ENCODE measurements at places on chromosomes 1 and 21.

DNA sequence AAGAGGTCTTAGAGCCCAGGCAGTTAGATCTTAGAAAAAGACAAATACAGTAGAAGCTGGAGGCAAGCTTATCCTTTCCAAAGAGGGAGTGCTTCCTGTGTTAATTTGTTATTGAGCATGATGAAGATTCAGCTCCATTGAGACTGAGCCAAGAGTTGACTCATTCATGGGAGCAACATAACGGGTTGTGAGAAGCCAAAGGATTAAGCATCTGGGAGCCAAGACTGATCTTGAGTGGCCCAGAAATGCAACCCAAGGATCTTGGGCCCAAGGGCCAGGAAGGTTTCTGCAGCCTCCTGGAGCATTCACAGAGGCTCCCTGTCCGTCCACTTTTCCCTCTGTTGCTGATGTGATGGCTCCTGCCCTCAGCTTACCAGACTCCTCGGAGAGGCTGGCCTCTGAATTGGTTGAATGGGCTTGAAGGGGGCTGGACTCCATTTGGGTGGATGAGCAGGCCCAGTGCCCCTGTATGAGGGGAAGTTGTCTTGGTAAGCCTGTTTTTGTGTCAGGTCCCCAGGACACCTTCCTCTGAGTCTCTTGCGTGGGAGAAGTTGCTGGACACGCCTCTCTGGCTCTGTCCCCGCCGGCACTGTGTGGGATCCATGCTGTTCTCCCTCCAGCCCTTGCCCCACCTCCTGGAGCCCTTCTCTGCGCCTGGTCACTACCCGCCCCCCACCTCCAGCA, 42.4 kb downstream of the PDE9A start:
- DNase-seq = no peak

DNA sequence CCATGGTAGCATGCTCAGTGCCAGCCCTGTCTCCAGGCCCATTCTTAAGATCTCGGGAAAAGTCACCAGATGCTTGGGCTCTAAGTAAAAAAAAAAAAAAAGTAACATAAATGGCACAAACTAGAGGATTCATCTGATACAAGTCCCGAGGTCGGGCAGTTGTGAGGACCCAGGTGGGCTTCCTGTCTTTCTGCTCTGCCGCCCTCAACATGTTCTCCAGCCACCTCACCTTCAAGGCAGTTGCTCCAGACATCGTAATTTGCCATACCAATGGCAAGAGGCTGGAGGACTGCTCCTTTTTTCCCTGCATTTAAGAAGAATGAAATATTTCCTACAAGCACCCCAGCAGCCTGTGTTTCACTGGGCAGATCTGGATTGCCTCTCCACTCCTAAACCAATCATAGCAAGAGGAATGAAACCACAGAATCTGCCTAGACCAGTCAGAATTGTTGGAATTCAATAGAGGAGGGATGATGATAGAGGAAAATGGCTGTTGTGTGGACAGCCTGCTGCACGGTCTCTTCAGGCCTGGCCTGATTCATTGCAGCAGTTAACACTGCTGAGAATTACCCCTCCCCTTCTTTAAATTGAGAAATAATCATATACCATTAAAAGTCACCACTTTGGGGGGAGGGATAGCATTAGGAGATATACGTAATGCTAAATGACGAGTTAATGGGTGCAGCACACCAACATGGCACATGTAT, 5.4 kb downstream of the HMGN2 start:
- no peak for DNase-seq

DNA sequence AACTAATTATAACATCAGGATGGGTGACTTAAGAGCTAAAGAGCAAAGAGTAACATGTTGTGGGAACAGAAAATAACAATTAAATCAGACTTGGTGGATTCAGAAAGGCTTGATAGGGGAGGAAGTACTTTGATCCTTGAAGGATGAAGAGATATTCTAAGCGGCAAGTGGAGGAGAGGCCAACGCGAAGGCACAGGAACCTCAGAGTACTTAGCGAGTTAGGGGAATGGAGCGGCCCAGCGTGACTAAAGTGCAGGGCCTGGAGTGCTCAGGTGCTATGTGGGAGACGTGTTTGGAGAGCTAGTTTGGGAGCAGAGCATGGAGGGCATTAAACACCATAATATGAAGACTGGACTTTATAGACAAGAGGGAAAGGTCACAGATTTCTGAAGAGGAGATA, 64.3 kb downstream of the ADCY10 start:
- no peak for DNase-seq

- DNase-seq = no peak
Observed at GRCh38 chr1:214002472-214002871, 14.7 kb downstream of the PROX1 start.

- no peak for DNase-seq
Observed at GRCh38 chr21:36149788-36150711, 6.6 kb upstream of the DOP1B start.

GRCh38 chr1:182646739-182647138, 37.6 kb downstream of the RGS8 start:
- no peak for DNase-seq

DNA sequence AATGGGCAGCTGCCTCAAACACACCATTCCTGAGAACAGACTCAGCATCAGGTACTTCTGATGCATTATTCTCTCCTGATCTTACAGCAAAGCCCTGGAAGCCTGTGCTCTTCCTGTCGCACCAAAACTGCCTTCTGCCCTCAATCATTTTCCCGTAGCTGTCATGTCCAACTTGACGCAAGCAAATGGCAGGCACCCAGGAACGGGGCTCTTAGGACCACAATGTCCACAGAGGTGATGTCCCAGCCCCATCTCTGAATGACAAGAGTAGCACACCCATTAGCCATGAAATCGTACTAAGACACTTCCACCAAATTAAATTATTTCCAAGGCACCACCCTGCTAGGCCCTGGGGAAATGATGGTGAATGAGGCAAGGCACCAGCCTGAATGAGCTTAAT, 47.1 kb downstream of the PTPN14 start:
- no peak for DNase-seq

DNA sequence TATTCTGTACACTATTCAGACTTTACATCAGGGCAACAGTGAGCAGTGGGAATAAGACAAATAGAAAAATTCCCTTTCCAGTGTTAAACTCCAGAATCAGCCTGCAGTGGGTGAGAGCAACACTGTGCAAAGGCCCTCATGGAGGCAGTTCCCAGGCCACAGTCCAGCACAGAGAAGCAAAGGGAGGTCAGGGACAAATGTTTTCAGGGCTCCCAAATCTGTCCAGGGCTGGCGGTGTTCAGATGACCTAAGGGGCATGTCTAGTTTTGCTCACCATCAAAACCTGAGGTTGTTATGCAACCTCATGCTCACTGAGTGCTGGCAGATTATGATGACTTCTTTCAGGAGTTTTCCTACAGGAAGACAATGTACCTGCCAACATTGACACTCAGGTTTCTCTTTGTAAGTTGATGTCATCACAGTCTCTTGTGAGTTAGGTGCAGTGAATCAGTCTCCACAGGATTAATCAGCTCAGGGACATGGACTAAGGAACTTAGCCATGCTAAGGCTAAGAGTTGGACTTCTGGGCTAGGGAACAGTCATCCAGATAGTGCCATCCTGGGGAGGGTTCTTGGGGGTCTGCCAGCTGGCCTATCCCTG, 3.6 kb upstream of the LCE5A start:
- no peak for DNase-seq

DNA sequence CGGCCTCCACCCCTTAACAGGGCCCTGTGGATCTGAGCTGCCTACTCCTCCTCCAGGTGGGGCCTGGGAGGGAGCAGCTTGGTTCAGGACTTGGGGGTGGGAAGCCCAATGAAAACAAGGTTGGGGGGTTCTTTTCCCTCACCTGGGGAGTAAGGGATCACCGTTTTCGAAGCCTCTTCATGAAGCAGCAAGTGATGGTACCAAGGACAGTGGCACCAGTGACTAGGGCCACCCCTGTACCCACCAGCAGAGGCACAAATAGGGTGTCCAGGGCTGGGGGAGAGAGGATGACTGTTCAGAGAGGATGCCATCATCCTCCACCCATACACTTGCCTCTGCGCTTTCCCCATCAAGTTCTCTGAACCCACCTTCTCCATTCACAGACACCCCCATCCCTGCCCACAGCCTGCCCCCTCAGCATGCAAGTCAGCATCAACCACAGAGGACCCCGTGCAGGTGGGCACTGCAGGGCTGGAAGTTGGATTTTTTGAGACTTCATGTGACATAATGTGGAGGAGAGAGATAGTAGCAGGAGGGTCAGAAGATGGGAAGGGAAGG, 6.7 kb downstream of the IGSF8 start:
- DNase-seq = no peak

GRCh38 chr1:177753655-177754054, 216.2 kb downstream of the SEC16B start:
- no peak for DNase-seq

- no peak for DNase-seq
Observed at GRCh38 chr1:153963850-153964331, 554 bp upstream of the SLC39A1 start.

DNA sequence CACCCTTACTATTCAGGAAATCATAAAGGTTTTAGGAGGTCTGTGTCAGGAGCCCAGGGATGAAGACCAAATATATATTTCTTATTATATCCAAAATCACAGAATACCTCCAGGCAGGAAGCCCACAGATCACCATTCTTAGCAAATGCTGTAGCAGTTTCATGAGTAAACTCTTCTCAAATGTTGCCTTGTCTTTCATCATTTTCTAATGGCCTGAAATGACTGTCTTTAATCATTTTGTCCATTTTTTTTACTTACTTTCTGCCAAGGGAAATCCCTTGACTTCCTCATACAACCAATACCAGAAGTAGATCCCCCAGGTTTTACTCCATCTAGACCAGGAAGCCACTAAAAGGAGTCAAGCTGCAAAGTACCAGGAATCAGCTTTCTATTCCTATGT, 32.4 kb downstream of the PSMG1 start:
- no peak for DNase-seq

DNA sequence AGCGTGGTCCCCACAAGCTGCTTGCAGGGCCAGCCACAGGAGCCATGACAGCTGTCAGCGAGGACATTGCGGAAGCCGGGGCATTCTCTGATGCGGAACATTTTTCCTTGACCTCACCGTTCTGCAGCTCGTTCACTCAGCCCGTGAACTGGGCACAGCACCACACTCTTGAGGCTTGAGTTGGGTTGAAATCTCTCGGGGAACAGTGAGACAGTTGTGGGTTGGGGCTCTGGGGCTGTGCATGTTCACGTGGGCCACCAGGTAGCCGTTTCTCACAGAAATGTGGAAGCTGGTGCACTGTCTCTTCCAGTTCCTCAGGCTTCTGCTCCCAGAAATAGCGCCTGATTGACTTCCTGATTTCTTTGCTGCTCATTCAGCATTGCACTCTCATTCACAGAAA, 69.8 kb downstream of the SPSB1 start:
- no peak for DNase-seq

DNA sequence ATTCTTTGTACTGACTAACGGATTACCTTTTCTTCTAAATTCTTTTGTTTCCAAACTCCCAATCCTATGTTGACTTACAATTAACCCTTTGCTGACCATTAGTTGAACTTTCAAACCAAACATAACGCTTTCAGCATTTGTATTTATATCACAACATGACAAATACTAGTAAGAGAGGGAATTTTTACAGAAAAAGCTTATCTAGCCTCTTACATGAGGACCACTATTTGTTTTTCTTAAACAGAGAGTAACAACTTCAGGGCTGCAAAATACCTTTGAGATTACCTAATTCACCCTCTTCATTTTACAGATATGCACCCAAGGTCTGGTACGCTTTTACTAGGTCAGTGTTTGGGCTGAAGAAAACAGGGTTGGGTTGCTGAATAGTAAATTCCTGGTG, 45.0 kb upstream of the CXADR start:
- no peak for DNase-seq

- peak; percentile 48 for DNase-seq
Observed at GRCh38 chr1:164786980-164787833, 228.2 kb downstream of the PBX1 start.

DNA sequence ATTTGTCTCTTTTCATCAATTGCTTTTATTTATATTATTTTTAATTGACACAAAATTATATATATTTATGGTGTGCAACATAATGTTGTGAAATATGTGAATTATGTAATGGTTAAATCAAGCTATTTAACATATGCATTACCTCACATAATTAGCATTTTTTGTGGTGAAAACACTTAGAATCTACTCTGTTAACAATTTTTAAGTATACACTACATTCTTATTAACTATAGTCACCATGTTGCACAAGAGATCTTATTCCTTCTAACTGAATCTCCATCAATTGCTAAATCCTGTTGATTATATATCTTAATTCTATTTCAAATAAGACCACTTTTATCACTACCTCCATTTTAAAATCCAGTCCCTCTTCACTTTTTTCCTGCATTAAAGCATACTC, 42.5 kb downstream of the PLPPR5 start:
- DNase-seq = no peak

DNA sequence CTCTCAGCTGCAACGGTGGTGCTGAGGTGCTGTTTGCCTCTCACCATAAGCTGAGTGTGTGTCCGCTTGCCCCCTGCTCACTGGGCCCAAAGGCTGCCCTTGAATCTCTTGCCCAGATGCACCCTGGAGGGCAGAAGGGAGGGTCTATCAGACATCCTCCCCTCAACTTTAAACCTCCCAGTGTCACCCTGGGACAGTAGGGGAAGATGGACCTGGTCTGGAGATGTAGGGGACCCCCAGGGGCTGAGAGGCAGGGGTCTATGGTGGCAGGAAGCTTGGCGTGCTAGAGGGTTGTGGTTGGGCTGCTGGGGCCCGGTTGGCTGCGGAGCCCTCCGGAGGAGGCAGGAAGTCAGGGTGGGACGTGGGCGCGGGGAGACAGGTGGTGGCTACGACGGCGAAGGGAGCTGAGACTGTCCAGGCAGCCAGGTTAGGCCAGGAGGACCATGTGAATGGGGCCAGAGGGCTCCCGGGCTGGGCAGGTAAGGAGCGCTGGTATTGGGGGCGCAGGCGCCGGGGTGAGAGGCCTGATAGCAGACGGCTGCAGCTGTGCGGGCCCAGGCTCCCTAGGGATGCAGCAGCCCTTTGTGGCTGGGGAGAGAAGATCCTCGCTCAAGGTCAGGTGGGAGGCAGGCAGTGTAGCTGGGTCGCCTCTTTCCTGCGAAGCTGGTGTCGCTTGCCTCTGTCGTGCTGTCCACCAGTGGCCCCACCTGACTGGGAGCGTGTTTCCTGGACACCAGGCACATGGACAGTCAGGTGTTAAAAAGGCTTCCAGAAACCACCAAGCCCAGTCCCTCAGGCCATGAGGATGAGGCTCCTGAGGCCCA, at the start of gene LCK:
LCK (plus strand) TSS at position 373 of the 824 bp plus-strand sequence. CDS start 23,065 bp downstream, outside the sequence.
- DNase-seq = no peak

All from iPS DF 19.7 (cell line).